T-helper 2 cell (primary cell): ENCODE measurements at places on chromosomes 7 and 10.

DNA sequence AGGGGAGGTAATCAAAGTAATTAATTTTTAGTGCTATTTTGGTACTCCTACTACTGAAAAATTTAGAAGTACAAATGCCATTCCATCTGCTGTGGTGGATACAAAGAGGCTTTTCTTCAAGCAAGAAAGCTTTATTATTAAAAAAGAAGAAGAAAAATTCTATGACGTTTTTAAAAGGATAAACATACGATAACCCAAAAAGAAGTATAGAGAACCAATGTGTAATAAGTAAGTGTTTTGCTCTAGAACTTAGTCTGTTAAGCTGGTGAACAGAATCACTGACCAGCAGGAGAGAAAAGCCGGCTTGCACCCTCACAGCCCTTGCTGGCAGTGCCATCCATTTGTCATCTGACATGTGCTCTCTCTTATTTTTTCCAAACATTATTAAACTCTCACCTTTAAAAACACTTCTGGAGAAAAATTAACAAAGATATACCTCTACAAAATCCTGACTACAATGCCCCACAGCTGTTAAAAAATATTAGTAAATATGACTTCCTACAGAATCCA, 81.5 kb downstream of the SRPK2 start:
- DNase-seq, result no peak

- DNase-seq, result no peak
Measured at GRCh38 chr10:86765548-86765947, 9.1 kb downstream of the BMPR1A start.

DNA sequence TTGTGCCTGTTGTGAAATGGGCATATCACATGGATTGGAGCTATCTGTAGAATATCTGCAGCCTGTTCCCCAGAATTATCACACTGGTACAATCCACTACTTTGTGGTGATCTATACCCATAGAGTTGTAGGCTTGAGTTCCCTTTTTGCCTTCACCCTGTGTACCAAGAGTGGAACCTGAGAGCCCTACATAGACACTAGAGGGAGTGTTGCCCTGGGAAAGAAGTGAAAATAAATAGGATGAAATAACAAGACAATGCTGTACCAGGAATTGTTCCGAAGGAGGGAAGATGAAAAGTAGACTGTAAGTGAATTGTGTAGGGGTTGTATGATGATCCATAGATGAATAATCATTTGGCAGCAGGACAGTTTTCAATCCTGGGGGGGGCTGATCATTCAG, 9.0 kb downstream of the SORCS3 start:
- no peak for DNase-seq

DNA sequence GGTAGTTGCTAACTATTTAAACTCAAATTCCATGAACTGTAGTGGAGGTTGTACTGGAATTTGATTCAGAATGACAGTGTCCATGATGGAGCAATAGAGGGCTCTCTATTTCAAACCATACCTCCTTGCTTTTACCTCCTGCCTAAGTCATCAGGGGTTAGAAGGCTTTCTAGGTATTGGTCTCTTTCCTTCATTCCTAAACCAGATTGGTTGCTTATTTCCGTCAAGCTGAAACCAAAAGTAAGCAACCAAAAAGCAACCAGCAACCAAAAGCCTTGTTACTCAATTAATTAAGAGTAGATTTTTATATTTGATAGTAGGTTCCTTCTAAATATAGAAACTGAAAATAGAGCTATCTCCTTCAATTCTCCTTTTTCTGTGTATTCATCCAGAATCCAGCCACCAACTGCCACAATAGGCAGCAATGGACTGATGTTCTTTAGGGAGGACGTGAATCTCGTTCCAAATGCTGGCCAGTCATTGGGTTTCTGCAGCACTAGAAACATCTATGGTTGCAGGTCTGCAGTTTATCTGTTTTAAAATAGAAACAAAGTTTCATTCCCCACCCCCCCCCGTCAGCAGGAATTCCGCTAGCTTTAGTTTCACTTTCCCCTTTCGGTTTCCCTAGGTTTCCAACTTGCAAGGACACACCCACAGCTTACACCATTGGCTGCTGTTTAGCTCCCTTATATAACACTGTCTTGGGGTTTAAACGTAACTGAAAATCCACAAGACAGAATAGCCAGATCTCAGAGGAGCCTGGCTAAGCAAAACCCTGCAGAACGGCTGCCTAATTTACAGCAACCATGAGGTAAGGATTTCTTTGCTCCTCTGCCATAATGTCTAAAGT, at the start of gene IFIT1:
Gene IFIT1, plus strand, starts transcription at position 717 of the 850 bp plus-strand sequence. Its CDS starts 90 bp downstream, at position 807.
- peak; percentile 34 for DNase-seq

DNA sequence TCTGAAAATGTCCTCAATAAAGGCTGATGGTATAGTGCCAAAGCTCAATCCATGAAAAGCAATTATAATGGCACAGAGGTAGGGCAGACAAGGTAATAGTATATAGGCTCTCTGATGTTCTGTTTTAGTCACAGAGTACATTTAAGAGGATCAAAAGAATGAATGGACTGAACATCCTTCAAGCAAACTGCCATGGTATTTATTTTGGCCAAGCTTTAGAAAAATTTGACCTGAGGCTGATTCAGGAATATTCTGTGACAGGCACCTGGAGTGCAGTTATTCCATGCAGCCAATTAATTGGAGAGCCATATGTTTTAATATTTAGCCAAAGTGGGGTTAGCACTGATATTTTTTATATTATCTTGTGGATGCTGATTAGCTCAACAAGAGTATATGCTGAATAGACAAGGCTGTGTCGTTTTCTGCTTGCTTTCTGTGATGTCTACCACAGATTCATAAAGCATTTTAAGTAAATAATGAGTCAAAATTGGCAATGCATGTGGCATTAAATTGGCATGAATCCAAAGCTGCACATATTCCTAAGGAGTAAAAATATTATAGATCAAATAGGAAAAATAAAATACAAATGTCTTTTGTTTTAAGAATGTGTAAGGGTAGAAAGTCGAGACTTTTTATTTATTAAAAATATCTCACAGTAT, 177.4 kb downstream of the PCLO start:
- DNase-seq, result no peak

DNA sequence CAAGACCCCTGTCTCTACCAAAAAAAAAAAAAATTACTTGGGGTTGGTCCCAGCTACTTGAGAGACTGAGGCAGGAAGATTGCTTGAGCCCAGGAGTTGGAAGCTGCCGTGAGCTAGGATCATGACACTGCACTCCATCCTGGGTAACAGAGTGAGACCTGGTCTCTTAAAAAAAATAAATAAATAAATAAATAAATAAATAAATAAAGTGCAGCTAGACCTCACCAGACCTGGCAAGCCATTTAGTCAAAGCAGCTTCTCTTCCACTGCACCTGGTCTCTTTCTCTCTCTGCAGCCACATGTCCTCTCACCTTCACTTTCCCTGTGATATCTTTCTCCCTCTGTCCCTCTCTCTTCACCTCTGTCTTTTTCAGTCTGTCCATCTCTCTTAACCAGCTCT, 75.2 kb upstream of the CHCHD3 start:
- no peak for DNase-seq

GRCh38 chr10:120575411-120575810, 118.4 kb downstream of the PLPP4 start:
- DNase-seq, result no peak

GRCh38 chr7:139893461-139893860, 64.4 kb downstream of the TBXAS1 start:
- no peak for DNase-seq

GRCh38 chr7:90424720-90425119, 21.5 kb downstream of the CLDN12 start:
- DNase-seq, result peak; percentile 26

DNA sequence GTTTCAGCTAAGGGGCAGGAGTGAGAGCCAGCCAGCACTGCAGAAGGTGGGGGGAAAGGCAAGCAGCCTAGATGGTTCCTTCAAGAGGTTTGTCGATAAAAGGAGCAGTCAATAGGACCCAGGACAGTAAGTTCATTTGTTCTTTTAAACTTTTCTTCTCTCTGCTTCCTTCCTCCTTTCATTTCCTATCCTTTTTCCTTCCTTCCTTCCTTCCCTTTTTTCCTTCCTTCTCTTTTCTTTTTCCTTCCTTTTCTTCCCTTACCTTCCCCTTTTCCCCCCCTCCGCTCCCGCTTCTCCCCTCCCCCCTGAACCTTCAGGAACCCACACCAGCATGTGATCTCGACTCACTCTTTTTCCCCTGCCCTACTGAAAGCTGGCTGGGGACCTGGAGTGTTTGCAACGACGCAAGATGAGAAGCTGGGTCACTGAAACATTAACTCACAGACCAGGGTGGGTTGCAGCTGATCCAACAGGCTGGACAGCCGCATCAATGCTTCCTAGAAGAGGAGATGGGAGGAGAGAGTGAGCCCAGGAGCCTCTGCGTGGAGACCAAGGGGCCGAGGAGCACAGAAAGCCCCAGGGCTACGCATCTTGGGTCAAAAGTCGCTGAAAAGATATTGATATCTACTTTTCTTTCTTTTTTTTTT, 103.4 kb upstream of the SDK1 start:
- DNase-seq, result no peak

DNA sequence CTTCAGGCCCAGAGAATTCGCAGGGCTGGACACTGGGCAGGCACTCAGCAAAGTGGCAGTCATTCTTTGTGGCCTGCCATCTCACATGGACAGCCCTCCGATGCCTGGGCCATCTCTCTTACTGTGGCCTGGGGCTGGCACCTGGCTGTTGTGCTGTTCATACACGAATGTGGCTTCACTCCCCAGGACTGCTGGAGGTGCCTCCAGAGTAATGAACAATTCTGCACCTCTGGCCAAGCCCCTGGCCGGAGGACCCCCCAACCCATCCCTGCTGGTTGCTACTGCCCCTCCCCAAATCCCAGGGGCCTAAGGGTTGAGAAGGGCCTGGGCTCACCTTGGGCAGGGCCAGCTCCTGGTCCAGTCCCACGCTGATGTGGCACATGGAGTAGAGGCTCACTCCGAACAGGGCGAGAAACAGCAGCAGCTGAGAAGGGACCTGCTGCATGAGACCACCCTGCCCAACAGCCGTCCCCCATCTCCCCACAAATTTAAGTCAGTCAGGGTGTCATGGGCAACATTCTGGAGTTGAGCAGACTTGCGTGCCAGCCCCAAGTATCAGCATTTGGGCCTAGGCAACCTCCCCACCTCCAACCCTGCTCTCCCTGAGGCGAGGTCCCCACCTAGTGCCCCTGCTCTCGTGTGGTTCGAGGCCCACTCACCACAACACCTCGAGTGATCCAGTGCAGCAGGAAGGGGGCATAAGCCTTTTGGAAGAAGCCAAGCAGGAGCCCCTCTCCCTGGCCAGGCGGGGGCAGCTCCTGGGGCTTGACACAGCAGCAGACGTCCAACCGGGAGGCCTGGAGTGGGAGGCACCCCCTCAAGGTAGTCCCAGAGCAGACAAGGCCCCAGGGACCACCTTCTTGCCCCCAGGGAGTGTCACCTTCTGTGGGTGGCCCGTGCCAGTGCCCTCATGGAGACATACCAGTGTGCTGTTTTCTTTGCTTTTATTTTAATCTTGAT, 9.4 kb downstream of the NPC1L1 start:
- DNase-seq, result no peak
